GM12878 (cell line): ENCODE measurements at places on chromosomes 1 and 21.

DNA sequence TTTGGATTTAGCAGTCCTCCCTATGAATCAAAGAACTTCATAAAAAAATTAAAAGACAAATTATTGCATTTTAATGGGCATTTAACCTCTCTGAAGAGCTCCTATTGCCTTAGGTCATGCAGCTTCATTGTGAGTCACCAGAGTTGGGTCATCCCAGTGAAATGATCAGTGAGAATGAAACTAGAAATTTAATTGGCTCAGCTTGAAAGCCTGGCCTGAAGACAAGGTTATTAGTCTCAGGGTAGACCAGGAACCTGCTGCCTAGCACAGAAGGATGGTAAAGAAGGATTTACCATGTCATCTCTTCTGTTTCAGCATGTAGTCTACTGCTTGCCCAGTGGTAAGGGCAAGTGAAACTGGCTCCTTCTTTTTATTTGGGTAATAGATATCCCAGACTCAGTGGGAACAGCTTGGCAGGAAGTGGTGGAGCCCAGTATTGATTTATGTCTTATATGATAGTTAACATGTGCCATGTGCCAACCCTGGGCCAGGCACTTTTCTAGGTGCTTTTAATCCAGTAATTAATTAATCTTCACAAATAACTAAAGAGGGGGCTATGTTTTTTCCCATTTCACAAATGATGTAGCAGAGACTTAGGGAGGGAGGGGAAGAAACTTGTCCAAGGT, 23.6 kb downstream of the LAMC2 start:
- no peak for DNase-seq

DNA sequence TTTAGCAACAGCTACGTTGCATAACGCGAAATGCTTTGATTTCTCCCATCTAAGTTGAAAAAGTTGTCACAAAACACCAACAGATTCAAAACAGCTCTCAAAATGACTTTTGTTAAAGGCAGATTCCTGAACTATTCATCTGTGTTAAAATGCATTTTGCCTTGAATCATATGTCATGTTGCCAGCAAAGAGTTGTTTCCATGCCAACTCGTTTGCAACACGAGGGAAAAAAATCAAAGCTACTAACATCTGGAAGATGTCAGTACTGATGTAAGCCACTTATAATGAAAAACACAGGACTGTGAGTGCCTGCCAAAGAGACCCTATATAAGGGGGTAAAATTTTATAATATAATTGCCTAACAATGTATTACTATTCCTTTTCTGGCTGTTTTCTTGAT, 182.7 kb upstream of the PTBP2 start:
- DNase-seq: no peak

DNA sequence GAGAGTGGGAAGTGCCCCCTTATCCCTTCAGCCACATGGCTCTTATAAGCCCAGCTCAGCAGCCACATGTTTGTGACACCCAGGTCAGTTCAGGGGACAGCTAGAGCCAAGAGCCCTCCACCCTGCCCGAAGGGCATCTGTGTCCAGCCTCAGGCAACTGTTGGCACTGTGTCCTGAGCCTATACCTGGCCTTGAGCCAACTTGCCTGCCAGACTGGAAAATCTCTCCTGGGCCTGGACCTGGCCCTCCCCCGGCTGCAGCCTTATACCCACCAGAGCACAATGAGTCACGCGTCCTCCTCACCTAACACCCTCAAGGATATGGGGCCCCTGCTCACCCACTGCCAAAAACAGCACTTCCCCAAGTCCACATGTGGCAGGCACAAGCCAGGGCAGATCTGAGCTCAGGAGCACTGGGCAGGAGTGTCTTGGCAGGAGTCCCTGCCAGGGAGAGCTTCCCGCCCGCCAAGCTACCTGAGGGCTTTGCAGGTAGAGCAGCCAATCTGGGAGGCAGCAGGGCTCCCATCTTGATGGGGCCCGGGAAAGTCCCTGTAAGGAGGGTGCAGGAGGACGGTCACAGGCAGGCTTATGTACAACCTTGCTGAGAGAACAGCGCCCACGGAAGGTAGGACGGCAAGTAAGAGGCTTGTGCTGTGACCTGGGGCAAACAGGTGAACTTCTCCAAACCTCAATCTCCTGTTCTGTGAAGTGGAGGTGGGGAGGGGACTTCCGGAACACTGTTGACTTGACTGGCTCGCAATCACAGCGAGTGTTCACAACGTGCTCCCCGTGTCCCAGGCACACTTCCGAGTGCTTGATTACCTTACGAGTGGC, 19.8 kb upstream of the HSPG2 start:
- no peak for DNase-seq

DNA sequence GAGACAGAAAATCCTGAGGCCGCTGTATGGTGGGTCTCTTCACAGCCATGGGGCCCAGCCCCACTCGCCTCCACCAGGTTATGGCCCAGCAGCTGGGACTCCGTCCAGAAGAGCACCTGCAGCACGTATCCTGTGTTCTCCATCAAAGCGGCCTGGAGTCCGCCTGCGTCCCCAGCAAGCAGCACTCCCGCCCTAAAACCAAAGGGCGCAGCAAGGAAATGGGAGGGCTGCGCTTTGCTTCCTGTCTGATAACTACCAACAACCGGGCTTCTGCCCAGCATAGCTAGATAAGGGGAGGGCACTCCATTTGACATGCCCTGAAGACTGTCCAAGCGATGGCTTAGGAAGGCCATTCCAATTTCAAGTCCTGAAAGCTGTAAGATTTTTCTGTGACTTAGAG, 119.9 kb downstream of the KCNJ15 start:
- DNase-seq: no peak

DNA sequence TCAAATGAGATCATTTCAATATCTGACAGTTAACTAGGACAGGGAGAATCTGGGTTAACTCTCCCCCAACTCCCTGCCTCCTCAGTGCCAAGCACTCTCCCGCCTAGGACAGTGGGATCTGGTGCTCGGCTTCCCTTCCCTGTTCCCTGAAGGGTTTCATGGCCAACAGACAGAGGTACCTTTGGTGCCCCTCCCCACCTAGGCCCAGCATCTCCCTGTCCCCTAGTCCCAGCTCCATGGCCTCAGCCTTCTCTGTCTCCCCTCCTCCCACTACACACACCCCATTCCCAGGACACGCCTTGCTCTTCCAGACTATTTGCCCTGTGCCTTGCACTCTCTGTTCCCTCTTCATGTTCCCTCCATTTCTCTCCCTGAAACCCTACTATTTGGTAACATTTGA, 77.1 kb downstream of the CD247 start:
- no peak for DNase-seq

GRCh38 chr1:9275161-9275560, 17.5 kb upstream of the SPSB1 start:
- DNase-seq: no peak

GRCh38 chr1:21859669-21860179, 47.7 kb downstream of the LDLRAD2 start:
- no peak for DNase-seq

- no peak for DNase-seq
Measured at GRCh38 chr21:39022035-39022434, 161.2 kb downstream of the PSMG1 start.

- DNase-seq: no peak
Measured at GRCh38 chr21:45986316-45987051, 4.9 kb downstream of the COL6A1 start.

DNA sequence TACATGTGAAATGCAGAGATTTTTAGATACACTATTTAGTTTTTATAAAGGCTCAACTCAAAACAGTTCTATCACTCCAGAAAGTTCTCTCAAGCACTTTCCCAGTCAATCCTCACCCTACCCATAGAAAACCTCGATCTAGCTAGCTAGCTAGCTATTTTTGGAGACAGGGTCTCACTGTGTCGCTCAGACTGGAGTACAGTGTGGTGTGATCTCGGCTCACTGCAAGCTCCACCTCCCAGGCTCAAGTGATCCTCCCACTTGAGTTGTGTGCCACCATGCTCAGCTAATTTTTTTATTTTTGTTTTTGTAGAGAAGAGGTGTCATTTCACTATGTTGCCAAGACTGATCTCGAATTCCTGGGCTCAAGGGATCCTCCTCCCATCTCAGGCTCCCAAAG, 236.9 kb downstream of the RERE start:
- no peak for DNase-seq

DNA sequence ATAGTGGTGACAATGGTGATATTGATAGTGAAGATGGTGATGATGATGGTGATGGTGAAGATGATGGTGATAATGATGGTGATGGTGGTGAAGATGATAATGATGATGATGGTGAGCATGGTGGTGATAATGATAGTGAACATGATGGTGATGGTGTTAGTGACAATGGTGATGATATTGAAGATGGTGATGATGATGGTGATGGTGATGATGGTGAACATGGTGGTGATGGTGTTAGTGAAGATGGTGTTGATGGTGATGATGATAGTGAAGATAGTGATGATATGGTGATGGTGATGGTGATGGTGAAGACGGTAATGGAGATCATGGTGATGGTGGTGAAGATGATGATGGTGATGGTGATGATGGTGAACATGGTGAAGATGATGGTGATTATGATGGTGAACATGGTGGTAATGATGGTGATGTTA, 259.2 kb downstream of the MATN1 start:
- no peak for DNase-seq

DNA sequence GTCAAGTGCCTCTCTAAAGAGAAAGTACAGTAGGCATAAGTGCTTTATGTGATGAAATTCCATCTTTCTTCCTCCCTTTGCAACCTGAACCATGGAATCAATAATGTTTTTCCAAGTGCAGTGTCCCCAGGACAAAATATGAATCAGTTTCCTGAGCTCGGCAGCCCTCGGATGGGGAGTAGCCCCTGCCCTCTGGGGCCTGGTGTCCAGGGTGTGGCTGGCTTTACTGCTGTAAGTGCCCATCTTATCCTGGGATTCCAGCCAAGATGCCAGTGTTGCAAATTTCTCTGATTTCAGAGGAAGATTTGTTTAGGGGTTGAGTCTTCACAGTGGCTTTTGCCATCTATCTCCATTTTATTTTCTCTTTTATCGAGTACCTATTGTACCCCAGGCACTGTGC, 40.5 kb upstream of the SRP9 start:
- no peak for DNase-seq

DNA sequence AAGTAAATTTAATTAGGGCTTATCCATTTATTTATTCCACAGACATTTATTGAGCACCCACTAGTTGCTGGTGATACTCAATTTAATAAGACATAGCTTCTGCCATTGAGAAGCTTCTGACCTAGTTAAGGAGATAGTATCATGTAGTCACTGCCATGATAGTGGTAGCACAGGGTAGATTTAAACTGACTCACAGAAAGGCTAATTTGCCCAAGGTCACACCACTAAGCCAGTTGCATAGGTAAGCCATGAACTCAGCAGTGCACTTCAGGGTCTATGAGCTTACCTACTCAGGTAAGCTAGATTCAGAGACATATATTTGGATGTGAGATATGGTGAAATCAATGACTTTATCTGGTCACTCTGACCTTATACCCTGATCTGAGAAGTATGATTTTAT, 168.4 kb downstream of the TNFSF18 start:
- DNase-seq: no peak

GRCh38 chr1:233097959-233098580, 147.7 kb downstream of the NTPCR start:
- DNase-seq: no peak

DNA sequence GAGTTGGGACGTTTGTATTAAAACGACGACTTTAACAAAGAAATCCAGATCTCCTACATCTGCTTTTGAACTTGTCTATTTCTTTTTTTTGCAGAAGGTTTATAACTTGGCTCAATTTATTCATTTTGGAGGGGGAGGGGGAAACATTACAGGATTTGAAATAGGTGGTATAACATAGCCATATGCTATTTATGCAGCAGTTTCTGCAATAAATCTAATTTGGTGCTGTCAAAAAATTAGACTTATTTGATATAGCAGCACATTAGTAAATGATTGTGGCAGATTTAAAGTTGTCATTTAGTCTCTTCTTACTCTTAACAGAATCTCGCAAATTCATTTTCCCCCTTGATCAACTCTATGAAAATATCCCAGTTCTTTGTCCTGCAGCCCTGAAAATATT, 138.2 kb downstream of the SDCCAG8 start:
- DNase-seq: no peak

DNA sequence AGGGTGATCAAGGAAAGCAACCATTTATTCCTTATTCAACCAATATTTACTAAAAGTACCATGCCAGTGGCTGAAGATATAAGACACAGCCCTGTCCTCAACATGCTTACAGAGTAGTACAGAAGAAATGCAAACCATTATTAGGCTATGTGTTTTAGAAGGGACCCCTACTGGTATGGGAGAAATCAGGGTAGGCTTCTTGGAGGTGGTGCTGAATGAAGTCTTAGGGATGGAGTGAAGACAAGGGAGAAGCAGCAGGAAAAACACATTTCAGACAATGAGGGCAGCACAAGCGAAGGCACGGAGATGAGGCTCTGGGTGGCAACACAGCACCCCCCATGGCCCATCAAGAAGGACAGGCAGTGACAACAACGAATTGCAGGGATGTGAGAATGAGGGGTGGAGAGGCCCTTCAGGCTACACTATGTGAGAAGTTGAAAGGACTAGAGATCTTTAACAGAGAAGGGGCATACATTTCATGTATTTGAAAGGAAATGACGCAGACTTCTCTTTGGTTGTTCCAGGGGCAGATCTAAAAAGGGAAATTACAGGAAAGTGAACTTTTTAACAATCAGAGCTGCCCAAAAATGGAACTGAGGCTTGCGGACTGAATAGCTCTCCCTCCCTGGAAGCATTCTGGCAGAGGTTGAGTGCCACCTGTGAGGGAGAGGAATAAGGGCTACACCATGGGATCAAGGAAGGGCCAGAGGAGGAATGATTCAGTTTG, 16.8 kb upstream of the CD58 start:
- DNase-seq: no peak

- no peak for DNase-seq
Measured at GRCh38 chr1:99670583-99670982, 24.7 kb downstream of the PALMD start.

DNA sequence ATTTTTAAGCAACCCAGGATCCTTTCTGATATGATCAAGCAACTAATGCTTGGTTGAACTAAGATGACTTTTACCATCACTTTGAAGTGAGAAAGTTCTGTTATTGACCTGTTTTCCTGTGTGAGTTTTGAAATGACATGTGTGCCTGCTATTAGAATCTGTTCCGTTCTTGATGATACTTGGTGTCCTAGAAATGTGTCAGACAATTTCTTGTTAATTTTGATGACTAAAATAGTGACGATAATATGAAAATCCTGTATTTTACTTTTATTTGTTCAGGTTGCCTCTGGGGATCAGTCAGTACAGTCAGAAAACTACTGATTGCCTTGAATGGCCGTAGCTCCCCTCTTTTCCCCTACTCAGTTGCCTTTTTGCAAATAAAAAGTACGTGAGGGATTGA, 228.0 kb downstream of the RYR2 start:
- no peak for DNase-seq

DNA sequence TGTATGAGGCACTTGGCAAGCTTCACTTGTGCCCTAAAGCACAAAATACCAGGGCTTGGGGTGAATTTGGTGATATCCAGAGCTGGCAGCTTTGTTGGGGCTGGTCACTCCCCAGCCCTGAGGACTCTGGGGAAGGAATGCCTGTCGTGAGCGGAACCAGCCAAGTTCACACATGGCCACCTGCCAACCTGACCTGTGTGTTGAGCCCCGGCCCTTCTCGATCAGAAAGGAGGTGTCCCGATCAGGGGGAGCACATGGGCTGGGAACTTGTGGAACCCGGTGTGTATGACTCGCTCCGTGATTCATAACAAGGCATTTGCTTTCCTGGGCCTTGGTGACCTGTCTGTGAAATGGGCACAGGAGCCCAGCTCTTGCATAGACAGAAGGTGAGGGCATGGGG, 43.1 kb downstream of the AGPAT3 start:
- no peak for DNase-seq
